Astrocyte (in vitro differentiated cells and primary cell): ENCODE measurements at places on chromosomes 7 and 10. TPM values are rescaled to one million over a fixed set of nuclear protein-coding genes. Genes with fewer than 3 reads are reported as not detected.

- H3K36me3 ChIP-seq: no peaks in the 10 kb centered on the region
- H3K4me3 ChIP-seq: no peak overlapping the region
- H3K4me1 ChIP-seq: peaks cover 46% of the 10 kb centered on the region
- H3K27ac ChIP-seq: peak overlapping the region; percentile 88
Observed at GRCh38 chr7:129845972-129846327, 106.8 kb downstream of the UBE2H start.

GRCh38 chr7:30924624-30925023, 13.0 kb downstream of the AQP1 start:
- no peak overlapping the region for H3K4me3 ChIP-seq
- no peak overlapping the region for H3K27ac ChIP-seq
- no peak for DNase-seq
- no peaks in the 10 kb centered on the region for H3K36me3 ChIP-seq
- H3K4me1 ChIP-seq: peaks cover 20% of the 10 kb centered on the region

- H3K4me1 ChIP-seq: no peaks in the 10 kb centered on the region
- H3K27ac ChIP-seq: no peak overlapping the region
- no peak for DNase-seq
- H3K4me3 ChIP-seq: no peak overlapping the region
- no peaks in the 10 kb centered on the region for H3K27me3 ChIP-seq
- H3K36me3 ChIP-seq: no peaks in the 10 kb centered on the region
Observed at GRCh38 chr10:20391629-20392028, 505.5 kb downstream of the NEBL start.

DNA sequence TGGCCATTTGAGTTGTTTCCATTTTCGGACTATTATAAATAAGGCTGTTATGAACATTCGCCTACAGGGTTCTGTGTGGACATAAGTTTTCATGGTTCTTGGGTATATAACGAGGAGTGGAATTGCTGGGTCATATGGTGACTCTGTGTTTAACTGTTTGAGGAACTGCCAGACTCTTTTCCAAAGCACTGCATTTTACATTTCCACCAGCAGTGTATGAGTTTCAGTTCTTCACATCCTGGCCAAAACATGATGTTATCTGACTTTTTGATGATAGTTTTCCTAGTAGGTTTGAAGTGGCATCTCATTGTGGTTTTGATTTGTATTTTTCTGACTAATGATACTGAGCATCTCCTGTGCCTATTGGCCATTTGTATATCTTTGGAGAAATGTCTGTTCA, 5.4 kb downstream of the SUV39H2 start:
- no peak overlapping the region for H3K27ac ChIP-seq
- H3K27me3 ChIP-seq: no peaks in the 10 kb centered on the region
- H3K4me3 ChIP-seq: no peak overlapping the region
- peaks cover 2% of the 10 kb centered on the region for H3K36me3 ChIP-seq
- DNase-seq: no peak

The EPC1 gene
- total RNA-seq: 25.7 and 26.3 TPM in 2 replicates
